Calu3 (cell line): ENCODE measurements at places on chromosomes 2 and 18. TPM values are rescaled to one million over a fixed set of nuclear protein-coding genes. Genes with fewer than 3 reads are reported as not detected.

GRCh38 chr2:226679389-226680065 lies 120.1 kb downstream of the IRS1 start:
- H3K27ac ChIP-seq, result no peak overlapping the region
- no peaks in the 10 kb centered on the region for H3K36me3 ChIP-seq
- H3K27me3 ChIP-seq, result no peaks in the 10 kb centered on the region
- no peak for DNase-seq
- H3K4me3 ChIP-seq, result no peak overlapping the region

DNA sequence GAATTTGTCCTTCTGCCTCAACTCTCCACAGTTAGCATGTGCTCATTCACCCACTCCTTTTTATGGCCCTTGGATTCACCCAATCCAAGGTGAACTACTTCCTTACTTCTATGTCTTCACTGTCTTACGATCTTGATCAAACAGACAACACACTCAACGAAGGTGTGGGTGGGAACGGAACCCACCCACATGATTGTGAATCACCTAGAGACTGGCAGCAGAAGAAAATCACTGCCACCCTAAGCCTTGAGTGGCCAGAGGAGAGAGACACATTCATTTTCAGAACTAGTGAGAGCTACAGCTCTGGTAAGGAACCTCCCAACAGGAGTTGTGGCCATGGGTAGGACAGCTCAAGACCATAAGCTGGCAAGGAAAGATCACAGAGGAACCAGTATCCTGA lies 194.3 kb downstream of the PLCL1 start:
- H3K4me1 ChIP-seq, result no peaks in the 10 kb centered on the region
- no peak for DNase-seq
- H3K27ac ChIP-seq, result no peak overlapping the region
- H3K27me3 ChIP-seq, result no peaks in the 10 kb centered on the region

- peaks cover 25% of the 10 kb centered on the region for H3K4me1 ChIP-seq
- no peaks in the 10 kb centered on the region for H3K27me3 ChIP-seq
- no peaks in the 10 kb centered on the region for H3K36me3 ChIP-seq
- no peak overlapping the region for H3K4me3 ChIP-seq
- no peak for DNase-seq
Observed at GRCh38 chr18:54173980-54174630, 50.4 kb downstream of the MBD2 start.

DNA sequence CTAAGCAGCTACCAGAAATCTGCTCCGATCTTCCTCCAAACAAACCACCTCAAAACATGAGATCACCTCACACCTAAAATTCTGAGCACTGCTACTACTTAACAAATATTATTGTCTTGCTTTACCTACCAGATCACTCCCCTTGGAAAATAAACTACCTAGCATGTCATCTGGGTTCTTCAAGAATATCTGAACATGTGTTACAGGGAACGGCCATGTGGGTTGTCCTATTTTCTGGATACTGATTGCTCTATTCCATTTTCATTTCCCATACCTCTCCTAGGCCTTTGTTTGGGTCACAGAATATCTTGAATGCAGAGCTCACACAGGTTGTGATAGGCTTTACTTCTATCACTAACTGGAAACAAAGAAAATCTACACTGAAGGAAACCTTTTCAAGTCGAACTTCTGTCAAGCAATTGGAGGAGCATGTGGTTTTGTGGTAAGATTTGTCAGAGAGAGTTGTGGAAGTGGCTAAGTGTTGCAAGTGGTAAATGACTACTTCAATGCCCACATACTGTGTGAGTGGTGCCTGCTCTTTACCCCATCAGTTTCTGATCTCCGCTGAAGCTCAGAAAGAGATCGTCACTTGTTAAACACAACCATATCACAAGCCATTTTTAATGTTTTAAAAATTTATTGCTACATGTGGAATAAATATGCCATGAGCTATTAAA lies 739.1 kb upstream of the ZEB2 start:
- no peak for DNase-seq
- peaks cover 11% of the 10 kb centered on the region for H3K4me1 ChIP-seq
- H3K4me3 ChIP-seq, result no peak overlapping the region
- no peaks in the 10 kb centered on the region for H3K36me3 ChIP-seq

GRCh38 chr2:28351621-28352020 lies 41.0 kb upstream of the FOSL2 start:
- H3K4me1 ChIP-seq, result no peaks in the 10 kb centered on the region
- no peaks in the 10 kb centered on the region for H3K27me3 ChIP-seq
- no peak overlapping the region for H3K27ac ChIP-seq
- peaks cover 5% of the 10 kb centered on the region for H3K36me3 ChIP-seq
- DNase-seq, result no peak

DNA sequence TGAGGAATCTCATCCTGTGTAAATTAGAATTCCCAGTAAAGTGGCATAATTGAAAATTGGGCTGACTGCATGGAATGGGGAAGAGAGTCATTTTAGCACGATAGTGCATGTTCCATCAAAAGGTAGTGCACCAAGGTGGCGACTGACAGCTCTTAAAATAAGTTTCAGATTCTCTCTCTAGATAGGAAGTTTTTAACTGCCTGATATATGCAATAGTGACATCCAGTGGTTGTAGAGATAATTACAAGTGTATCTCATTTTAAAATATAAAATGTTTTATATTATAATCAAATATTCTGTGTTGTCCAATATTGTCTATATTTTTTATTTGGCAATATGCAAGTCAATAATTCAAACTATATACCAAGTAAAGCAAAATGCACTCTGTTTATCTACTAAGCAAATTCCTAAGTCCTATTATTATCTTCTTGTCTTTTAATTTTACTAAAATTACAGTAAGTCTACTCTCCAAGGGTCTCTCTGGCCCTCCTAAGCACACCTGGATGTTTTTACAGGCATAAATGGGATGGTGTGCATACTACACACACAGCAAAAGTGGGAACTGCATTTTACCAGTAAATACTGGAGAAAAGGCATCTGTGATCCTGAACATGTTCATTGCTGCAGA lies 397.7 kb upstream of the HNRNPA3 start:
- no peaks in the 10 kb centered on the region for H3K27me3 ChIP-seq
- H3K27ac ChIP-seq, result no peak overlapping the region
- DNase-seq, result no peak

GRCh38 chr2:57981083-57981768 lies 65.4 kb upstream of the VRK2 start:
- H3K4me3 ChIP-seq, result no peak overlapping the region
- H3K36me3 ChIP-seq, result no peaks in the 10 kb centered on the region
- H3K4me1 ChIP-seq, result no peaks in the 10 kb centered on the region
- DNase-seq, result no peak
- no peaks in the 10 kb centered on the region for H3K27me3 ChIP-seq

PIGN gene
- total RNA-seq, result 52.5 and 57.3 TPM in 2 replicates
